ENCODE measurements at places on chromosomes 3 and 15.

- no peak for DNase-seq
Measured at GRCh38 chr15:26634319-26634718, 138.5 kb downstream of the GABRB3 start.

DNA sequence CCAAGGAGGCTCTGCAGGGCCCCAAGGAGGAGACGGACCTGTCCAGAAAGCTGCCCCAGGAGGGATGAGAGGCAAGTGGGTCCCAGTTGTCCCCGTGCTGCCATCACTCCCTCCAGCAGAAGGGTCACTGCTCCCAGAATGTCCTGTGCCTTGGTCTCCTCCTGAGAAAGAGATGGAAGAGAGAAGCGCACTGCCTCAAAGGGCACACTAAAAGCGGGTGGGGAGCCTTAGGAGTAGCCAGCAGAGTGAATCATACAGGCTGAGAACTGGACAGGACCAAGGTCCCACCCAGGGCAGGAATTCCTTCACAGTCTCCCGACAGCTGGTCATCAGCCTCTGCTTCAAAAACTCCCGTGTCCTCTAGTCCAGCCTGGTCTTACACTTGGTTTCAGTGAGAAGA, 4.6 kb downstream of the THPO start:
- DNase-seq = no peak

GRCh38 chr3:14946739-14947099, 664 bp upstream of the NR2C2 start:
- no peak for DNase-seq

DNA sequence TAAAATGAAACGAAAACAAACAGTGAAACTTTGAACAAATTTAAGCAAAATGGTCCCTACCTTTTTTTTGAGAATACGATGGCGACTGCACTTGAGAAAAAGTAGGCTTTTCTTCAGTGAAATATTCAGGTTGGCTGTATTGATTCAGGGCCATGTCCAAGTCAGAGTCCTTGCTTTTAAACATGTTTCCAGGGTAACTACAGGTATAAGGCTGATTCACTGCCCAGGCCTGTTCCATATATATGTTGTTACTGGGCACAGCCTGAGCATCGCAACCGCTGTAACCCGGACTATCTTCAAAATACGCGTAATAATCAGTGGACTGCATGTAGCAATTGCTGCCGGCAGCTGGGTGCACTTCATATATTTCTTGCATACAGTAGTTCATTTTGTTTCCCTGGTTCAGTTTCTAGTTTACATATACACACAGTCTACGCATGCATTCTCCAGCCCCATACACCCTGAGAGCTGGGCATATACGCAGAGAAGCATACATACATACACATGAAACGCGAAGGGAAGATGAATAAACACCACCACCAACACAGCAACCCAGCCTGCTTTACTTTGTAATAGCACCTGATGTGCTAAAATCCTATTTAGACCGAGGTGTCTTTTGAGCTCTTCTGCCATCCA, 220.0 kb downstream of the NR1D2 start:
- no peak for DNase-seq

DNA sequence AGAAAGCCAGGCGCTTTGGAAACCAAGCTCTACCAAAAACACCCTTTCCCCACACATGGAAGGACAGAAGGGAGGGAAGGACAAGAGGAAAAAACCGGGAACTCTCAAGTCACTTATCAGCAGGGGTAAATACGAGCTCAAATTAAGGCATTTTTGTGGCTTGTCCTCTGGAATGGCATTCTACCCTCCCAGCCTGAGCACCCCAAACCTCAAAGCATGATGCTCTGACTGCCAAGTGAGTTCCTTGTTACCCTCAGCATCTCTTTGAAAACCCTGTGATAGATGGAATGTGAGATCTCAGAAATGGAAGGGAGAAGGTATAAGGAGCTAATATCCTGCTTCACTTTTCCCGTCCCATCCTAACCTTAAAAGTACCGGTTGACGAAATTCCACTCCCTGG, 8.1 kb upstream of the CSPG5 start:
- no peak for DNase-seq

DNA sequence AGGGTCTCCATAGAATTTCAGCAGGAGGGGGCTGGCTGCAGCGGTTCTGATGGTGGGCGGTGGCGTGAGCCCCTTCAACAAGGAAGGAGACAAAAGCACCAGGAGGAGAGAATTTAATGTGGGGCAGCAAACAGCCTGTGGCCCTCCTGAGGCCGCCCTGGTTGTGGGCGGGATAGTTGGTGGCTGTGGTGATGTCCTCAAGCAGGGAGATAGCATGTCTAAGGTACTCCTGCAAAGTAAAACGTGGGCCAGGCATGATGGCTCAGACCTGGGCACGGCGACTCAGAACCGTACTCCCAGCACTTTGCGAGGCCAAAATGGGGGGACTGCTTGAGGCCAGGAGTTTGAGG, 94.0 kb downstream of the LRRK1 start:
- no peak for DNase-seq

- no peak for DNase-seq
Measured at GRCh38 chr3:16608816-16609215, 3.6 kb upstream of the DAZL start.

DNA sequence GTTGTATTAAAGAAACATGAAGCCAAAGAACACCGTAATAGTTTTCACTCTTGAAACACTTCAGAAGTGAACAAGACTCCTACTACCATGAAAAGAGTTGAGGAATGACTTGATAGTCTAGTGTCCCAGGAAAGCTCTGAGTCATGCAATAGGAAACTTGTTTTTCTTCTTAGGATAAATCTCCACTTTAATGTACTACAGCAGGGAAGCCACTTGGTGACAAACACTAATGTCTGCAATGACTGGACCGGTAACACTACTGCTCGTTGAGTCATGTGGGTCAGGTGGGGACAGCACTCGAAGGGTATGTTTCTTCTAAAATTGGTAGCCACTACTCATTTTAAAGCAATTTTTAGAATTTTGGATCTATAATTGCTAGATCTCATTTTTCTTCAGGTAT, 291.7 kb upstream of the CNTN3 start:
- DNase-seq = no peak

- DNase-seq = peak; percentile 19
Measured at GRCh38 chr3:86969500-86970189, 21.3 kb downstream of the VGLL3 start.

DNA sequence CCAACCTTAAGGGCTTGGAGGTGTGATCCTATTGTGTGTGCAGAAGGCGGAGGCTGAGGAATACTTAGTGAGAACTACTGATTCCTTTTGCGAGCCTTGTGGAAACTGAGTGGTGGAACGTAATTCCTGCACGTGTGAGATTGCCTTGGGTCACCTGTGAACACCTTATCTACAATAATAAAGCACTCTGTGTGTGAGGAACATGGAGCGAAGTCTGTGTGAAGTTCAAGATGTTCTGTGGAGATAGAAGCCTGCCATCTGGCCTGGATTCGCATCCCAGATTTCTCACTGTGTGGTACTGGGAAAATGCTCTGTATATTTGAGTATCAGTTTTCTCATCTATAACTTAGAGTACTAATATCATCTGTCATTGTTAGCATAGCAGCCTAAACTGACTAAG, 179.5 kb upstream of the PDZRN3 start:
- DNase-seq = no peak

- DNase-seq = no peak
Measured at GRCh38 chr15:67146234-67146633, 80.8 kb downstream of the SMAD3 start.

DNA sequence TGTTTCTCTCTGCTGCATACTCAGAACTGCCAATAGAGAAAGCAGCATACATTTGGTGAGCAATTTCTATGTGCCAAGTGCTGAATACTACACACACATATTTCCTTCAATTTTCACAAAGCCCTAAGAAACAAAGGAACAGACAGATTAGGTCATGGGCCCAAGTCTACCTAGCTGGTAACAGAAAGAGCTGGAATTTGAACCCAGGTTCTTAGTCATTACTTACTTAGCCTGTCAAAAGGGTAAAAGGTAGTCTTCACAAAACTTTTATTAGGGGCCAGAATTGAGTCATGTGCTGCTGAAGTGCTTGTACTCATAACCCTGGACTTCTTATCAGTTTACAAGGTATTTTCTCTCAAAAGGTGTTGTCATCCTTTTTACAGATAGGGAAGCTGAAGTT, 10.4 kb upstream of the ABHD17C start:
- no peak for DNase-seq

GRCh38 chr3:152026033-152026556, 152.7 kb downstream of the SUCNR1 start:
- no peak for DNase-seq

- no peak for DNase-seq
Measured at GRCh38 chr3:70703305-70704102, 391.1 kb upstream of the MDFIC2 start.

DNA sequence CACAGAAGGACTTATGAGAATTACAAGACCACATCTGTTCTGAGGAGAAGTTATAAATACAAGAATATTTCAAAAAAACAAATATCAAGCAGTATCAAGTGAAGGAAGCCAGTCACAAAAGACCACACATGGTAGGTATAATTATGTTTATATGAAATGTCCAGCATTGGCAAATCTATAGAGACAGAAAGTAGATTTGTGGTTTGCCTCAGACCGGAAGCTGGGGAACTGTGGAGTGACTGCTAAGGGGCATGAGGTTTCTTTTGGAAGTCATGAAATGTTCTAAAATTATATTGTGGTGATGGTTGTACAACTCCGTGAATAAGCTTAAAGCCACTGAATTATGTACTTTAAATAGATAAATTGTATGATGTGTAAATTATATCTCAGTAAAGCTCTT, 136.9 kb downstream of the FRMD5 start:
- no peak for DNase-seq

DNA sequence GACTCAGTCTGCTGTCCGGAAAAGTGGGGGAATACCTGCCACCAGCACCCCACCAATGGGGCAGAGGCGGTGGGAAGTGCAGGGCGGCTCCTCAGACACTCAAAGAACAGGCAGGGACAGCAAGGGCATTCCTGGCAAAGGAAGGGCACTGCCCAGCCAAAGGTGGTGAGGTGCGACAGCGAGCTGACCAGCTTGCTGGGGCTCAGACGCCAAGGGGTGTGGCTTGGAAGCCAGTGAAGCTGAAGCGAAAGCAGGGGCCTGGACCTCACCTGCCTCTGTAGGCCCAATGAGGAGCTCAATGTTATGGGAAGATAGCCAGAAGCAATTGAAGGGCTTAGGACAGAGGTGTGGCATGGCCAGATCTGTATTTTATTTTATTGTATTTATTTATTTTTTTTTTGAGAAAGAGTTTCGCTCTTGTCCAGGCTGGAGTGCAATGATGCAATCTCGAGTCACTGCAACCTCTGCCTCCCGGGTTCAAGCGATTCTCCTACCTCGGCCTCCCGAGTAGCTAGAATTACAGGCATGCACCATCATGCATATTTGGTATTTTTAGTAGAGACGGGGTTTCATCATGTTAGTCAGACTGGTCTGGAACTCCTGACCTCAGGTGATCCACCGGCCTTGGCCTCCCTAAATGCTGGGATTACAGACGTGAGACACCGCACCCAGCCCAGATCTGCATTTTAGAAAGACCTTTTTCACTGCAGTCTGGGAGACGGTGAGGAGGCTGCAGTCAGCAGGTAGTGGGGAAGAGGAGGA, 4.4 kb upstream of the LMAN1L start:
- no peak for DNase-seq

- no peak for DNase-seq
Measured at GRCh38 chr3:5232570-5232969, 45.1 kb downstream of the EDEM1 start.

DNA sequence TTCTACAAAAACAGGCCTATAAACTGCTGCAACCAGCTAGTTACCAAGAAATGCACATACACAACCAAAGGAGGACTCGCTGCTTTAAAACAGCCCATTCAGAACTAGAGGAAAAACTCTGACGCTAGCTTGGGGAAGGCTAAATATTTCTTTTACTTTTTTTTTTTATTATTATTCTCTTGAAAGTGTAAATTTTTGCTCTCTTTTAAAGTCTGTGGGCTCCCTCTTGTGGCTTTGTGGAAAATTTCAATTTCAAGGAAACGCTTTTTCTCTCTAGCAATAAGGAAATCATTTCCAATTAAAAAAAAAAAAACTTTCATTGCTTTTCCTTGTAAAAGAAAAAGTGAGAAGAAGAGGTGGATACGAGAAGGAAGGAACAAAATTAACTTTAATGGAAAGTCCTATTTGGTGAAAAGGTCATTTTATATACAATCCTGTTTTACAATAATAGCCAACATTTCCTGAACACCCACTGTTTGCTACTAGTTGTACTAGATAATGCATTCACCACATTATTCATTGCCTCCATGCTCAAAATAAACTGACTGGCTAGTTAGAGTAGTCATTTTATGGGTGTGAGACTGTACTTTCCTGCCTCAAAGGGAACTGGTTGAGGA, 51.2 kb upstream of the SAMMSON start:
- no peak for DNase-seq

DNA sequence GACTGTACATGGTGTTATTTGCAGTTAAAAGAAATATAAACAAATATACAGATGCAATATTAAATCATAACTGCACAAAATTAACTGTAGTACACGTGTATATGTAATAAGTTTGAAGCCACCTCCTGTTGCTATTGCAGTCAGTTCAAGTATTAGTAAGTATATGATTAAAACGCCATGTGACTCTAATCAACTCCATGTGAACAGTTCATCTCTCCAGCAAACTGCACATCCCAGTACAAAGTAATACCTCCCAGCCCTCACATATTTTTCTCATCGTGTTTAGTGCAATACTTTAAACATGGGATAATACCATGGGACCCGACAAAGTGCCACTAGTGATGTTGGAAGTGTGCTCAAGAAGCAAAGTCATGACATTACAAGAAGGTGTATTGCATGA, 34.6 kb downstream of the PDCD10 start:
- no peak for DNase-seq

DNA sequence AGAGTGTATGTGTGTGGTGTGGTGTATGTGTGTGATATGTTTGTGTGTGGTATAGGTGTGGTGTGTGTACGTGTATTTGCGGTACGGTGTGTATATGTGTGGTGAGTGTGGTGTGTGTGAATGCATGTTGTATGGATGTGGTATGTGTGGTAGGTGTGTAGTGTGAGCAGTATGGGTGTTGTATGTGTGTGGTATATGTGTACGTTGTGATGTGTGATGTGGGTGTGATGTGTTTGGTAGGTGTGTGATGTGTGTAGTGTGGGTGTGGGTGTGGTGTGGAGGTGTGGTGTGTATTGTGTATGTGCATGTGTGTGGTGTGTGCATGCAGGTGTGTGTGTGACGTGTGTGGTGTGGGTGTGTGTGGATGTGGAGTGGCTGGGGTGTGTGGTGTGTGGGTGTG, 58.7 kb downstream of the EFCAB12 start:
- DNase-seq = no peak

- no peak for DNase-seq
Measured at GRCh38 chr3:85592256-85592655, 633.5 kb downstream of the CADM2 start.

GRCh38 chr3:124941771-124942170, 7.2 kb upstream of the MUC13 start:
- DNase-seq = no peak

GRCh38 chr3:64867224-64867623, 179.4 kb upstream of the ADAMTS9 start:
- no peak for DNase-seq

Data from activated T-cell treated with anti-CD3 and anti-CD28 coated beads, Interleukin-2, amount 50 U/mL, for 72 hours (primary cell).